RKO (cell line): ENCODE measurements at places on chromosomes 16 and 17.

- DNase-seq = no peak
Observed at GRCh38 chr17:32943647-32944191, 15.8 kb downstream of the TMEM98 start.

GRCh38 chr16:58461056-58461455 is 38.9 kb upstream of the NDRG4 start:
- peak; percentile 41 for DNase-seq

DNA sequence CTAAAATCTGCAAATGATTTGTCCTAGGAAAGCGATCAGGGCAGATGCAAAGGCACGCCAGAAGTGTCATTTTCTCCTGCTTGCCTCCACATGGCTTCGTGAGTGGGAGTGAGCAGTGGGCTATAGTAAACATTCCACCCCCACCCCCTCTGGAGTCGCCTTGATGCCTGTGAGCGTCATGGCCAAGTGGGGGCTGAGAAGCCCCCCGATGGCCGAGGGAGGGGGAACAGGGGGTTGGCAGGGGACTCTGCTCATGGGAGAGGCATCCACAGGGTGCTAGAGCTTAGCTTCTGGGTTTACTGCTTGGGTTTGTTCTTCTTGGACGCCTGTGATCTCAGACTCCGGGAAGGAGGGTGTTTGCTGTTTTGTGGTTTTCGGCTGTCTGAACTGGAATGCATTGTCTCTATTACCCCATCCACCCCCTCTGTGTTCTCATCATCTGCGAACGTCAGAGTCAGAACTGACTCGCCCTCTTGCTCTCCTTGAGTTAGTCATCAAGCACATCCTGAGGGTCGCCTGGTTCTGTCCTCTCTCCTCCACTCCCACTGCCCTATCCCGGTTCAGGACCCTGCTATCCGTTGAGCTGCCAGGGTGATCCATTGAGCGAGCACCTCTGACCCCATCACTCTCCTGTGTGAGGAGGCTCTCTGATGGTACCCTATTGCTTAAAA is 15.4 kb downstream of the TNS4 start:
- DNase-seq = peak; percentile 26

DNA sequence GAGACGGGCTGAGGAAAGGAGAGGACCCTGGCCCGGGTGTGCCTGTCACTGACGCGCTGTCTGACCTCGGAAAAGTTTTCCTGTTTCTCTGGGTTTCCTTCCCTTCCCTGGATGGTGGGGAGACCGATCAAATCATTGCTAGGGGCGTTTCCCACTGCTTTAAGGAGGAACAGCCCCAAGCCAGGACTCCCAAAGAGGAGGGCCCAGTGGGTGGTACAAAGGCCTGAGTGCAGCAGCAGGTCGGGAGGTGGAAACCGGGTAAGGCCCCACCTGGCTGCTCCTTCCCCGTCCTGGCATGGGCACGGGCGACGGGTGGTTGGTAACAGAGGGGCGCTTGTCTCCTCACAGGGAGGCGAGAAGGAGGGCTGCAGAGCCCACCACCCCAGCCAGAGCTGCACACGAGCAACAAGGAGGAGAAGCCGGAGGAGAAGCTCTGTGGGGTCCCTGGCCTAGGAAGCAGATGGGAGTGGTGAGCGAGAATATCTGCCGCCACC is 2.2 kb downstream of the SRL start:
- DNase-seq = no peak

- no peak for DNase-seq
Observed at GRCh38 chr17:78415821-78416711, 37.6 kb downstream of the PGS1 start.

- DNase-seq = peak; percentile 80
Observed at GRCh38 chr17:65191811-65192740, 54.9 kb downstream of the RGS9 start.

DNA sequence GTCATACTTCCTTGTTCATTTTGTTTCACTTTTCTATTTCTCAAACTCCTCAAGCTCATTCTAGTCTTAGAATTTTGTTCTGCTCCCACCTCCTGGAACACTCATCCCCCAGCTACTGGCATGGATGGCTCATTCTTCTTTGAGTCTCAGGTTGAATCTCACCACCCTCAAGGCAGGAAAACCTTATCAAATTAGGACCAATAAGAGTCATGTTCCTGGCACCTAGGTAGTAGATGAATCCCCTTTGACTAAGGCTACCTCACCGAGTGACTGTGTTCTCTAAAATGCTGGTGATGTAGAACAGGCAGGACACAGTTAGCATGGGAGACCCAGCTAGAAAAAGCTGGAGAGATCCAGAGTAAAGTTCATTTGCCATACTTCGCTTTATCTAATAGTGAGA is 1050.8 kb upstream of the EEF2KMT start:
- DNase-seq = no peak

DNA sequence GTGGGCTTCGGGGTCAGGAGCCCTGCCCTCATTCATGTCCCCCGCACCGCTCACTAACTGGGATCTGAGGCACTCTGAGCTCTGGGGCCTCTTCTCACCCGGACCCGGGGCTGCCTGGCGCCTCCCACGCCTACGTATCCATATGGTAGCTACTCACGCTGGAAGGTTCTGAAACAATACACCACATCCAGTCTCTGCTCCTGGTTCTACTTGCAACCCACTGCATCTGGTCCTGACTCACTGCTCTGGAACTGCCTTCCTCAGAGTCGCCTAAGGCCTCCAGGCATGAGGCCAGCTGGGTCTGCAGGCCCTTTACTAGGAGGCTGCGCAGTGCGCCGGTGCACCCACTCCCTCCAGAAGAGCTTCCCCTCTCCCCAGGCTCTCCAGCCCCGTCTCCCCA is 18.1 kb downstream of the USP36 start:
- DNase-seq = no peak

DNA sequence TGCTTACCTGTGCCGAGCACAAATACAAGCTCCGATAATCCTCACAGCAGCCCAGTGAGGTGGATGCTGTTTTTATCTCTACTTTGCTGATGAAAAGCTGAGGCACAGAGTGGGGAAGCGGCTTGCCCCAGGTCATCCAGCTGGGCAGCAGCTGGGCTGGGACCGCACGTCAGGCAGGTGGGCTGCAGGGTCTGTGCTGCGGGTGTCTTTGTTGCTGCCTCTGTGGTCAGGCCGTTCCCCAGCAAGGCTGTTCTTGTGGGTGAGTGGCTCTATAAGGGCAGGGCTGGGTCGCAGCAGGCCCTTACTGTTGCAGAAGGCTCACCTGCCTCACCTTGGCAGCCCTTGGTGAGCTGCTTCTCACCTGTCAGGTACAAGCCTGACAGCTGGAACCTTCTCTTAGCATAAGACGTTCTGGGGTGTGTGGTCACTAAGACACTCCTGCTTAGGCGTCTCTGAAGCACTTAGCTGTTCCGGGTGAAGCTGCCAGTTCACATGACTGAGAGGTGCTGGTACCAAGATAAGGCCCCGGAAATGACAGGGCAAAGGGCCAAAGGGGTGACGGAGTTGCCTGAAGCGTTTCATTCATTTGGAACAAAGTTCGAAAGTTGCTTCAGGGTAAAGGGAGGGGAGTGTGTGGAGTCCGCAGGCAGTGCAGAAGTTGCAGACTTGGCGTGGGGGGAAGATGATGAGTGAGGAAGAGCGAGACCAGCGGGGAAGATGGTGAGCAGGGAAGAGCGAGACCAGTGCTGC is 17.4 kb downstream of the IRF8 start:
- peak; percentile 34 for DNase-seq

GRCh38 chr16:72092832-72093447 is 480 bp downstream of the TXNL4B start:
- DNase-seq = peak; percentile 77

GRCh38 chr16:80517846-80518245 is 22.9 kb upstream of the DYNLRB2 start:
- DNase-seq = no peak

DNA sequence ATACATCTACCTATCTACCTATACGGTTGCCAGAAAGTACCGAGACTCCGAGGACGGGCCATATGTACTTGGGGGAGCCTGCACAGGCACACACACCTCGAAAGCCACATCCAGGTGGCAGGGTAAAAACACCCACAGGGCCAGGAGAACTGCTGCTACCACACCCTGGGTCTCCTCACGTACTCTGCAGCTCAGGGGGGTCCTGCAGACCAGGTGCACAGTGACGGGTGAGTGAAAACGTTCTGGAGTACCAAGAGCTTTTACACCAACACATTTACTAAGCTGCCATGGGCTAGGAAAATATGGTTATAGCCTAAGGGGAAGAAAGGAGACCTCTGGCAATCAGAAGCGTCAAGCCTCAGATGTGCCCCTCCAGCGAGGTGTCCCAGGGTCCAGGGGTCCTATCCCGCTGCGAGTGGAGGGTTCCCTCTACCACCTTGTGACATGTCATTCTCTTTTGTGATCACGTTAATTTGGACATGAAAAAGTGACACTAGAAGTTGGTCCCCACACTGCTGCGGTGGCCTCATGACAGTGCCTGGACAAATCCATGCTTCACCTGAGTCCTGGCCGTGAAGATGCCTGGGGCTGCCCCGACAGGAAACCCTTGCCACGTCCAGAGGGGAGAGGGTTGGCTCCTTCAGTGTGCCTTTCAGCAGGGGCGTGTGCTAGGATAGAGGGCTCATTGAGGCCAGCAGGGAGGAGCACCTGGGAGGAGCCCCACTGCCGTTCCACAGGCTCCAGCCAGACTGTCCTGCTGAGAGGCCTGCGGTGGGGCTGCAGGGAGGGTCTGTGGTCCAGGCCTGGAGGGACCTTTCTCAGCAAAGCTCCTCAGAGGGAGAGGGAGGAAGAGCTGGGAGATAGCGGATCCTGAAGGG is 1.8 kb downstream of the CANT1 start:
- no peak for DNase-seq

DNA sequence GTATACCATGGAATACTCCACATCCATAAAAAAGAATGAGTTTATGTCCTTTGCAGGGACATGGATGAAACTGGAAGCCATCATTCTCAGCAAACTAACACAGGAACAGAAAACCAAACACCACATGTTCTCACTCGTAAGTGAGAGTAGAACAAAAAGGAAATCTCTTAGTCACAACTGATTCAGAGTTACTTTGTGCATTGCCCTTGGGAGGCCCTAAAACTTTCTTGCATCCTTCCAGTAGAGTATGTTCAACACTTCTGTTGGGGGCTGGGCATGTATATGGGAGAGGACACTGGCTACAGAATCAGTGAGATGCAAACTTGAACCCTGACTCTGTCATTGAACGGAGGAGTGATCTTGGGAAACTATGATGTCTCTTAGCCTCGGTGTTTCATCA is 147.4 kb upstream of the IRX5 start:
- no peak for DNase-seq
